Regular cardiac myocyte (primary cell): ENCODE measurements at places on chromosomes 3 and 15. TPM values are rescaled to one million over a fixed set of nuclear protein-coding genes. Genes with fewer than 3 reads are reported as not detected.

Gene DGKG
- 4.4 and 5.1 TPM in 2 replicates for total RNA-seq

Gene EFCAB12
- under 0.01 TPM in 1 of 2 replicates, not detected in the other for total RNA-seq

Gene SAMD7
- not detected in 2 replicates for total RNA-seq

Gene HMCES
- total RNA-seq, result 9.9 and 26.5 TPM in 2 replicates

Gene SEMA5B
- under 0.01 and 0.28 TPM in 2 replicates for total RNA-seq

Gene LDHAL6B
- total RNA-seq, result not detected in 2 replicates
